ENCODE measurements at places on chromosomes 4 and X.

- peak; percentile 45 for DNase-seq
Observed at GRCh38 chrX:44253575-44253942, 89.9 kb downstream of the EFHC2 start.

DNA sequence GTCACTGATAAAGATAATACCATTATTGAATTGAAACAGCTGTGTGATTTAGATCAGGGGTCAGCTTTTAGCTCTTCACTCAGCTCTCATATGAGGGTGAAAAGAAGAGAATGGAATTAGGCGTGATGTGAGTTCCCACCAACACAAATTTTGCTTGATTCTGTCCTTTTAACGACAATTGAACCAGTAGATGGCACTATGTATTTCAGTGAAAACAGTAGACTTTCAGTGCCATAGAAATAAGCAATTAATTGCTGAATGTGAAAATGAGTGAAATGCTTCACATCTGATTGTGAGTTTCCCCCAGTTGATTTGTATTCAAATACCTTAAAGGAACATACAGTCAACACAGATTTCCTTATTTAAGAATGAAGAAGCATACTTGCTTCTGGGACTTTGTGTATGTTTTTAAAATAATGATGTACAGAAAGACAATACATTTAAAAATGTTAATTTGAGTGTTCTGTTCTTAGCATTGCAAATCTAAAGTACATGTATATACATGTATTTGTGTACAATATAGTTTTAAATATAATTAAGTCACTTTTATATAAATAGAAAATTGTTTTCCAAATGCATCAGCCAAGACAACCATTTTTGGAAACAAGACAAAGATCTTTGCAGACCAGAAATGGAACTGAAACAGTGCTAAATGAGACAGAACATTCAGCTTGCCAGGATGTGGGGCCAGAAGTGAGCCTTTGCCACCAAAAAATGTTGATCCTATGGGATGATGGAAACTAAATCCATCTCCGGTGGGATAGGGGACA, 178.8 kb downstream of the SNCA start:
- no peak for DNase-seq

DNA sequence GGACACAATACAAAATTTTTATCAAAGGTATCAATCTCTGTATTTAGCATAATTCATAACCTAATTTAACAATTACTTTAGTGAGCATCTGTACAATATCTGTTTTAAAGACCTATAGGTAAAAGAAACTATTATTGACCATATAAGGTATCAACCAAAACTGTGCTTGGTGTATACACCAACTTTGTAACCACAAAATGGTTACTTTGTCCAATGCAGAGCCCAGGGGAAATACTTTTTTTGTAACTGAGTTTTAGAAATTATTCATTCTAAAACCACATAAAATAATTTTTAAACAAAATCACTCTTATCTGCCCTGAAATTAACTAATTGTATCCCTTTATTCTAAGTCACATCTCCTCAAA, 5.0 kb downstream of the CXXC4 start:
- DNase-seq = no peak

DNA sequence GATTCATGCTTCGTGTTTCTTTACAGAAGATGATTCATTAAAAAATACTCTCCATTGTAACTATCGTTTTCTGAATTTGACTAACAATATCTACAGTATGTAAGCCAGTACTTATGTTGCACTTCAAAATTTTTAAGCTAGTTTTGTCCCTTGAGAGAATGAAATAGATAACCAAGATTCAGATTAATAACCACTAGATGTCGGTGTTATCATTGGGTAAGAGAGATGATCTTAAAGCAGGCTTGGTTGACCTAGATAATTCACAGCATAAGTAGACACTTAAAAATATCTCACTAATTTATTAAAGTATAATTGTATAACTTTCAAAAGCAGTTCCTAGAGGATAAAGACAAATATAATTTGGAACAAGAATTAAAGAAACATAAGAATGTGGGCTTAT, 430.9 kb downstream of the C4orf33 start:
- no peak for DNase-seq

GRCh38 chrX:108156934-108157466, 65.4 kb downstream of the ATG4A start:
- no peak for DNase-seq

- DNase-seq = no peak
Observed at GRCh38 chr4:152983221-152983620, 47.1 kb downstream of the FHDC1 start.

DNA sequence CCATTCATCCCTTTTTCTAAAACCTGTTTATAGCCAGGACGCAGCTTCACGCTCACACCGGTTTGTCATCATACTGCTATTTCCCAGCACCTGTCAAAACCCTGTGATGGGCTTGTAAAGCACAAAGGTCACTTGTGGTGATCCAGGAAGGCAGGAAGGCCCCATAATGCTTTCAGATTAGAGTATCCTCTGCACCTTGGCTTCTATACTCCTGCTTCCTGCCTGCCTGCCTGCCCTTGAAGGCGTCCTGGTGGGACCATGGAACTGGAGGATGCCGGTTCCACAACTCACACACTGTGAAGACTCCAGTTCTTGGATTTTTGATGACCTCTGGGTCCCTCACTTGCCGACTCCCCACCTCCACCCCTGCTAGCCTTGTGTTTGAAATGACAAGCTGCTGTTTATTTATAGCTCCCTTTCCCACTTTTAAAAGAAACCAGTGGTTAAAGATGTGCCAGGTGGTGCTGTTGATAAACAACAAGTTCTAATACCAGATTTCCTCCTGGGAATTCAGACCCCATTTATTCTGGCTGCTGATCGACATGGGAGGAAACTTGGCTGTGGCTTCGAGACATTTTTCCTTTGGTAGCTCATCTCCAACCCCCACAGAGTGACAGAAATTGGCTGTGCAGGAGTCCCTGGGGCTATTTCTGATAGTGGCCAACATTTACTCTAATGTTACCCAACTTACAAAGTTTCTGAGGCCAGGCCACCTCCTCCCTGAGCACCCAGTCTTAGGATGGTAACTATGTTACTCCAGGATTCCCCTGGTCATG, 211.5 kb downstream of the KDR start:
- no peak for DNase-seq

- no peak for DNase-seq
Observed at GRCh38 chrX:54794028-54794427, 4.0 kb downstream of the ITIH6 start.

DNA sequence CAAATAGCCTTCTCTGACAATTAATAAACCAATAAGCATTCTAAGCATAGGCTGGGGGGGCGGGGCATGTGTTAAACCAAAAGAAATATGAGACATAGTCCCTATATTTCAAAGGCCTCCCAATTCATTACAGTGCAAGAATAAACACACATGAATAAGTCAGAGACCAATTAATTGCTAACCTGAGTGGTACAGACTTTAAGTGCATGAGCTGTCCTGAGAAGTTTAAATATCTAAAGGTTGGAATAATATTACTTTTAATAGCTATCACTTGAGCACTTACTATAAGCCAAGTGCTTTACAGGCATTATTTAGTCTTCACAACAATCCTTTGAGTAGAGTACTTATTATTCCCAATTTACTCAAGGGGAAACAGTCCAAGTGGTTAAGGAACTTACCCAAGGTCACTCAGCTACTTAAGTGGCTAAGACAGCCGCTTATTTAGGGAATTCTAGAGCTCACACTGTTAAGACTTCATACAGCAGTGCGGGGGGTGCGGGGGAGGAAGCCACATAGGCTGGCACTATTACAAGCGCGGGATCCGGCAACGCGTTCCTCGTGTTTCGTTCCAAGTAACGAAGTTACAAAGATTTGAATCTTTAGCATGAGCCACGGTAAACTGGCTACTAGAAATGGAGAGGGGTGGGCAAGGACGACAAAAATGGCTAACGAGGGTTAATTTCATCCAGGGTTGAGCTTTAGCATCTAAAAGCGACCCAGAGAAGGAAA, 1.4 kb downstream of the THOC2 start:
- no peak for DNase-seq

GRCh38 chr4:169208516-169208915, 62.2 kb downstream of the SH3RF1 start:
- no peak for DNase-seq

- DNase-seq = no peak
Observed at GRCh38 chrX:15143825-15144121, 126.1 kb downstream of the ASB9 start.

DNA sequence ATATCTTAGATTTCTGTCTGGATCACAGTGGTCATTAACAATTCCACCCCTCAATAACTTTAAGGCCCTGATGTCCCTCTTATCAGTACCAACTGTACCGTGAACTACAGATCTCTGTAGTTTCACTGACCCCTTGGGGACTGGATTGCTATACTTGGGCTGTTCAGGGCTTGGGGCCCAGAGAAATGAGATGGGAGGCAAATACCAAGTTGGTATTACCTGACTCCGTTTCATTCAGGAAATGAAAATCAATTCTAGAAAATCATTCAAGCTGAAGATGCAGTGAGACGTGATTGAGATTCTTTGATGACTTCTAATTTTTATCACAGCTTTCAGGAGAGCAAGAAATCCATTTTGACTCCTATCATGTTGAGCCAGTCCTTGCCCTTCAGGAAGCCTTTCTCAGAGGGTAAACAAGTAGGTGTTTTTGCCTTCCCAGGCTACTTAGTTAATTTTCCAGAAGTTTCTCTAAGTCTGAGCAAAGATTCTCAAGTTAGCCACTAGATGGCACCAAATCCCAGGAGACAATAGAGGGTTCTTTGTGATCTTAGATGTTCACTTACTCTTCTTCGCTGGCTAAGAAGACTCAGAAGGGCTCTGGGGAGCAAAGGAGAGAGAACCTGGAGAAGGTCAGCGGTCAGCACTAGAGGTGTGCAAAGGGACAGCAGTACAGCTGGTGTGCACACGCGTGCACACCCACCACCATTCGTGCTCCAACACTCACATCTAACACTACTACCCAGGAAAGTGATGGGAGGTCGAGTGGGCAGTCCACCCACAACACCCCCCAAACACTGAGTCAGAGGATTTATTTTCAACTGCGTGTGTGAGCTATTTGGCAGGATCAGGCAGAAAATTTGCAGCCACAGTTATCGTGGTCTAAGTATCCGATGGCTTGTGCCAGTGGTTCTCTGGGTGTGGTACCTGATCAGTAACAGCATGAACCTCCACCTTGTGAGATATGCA, 7.4 kb downstream of the HNRNPH2 start:
- DNase-seq = no peak

DNA sequence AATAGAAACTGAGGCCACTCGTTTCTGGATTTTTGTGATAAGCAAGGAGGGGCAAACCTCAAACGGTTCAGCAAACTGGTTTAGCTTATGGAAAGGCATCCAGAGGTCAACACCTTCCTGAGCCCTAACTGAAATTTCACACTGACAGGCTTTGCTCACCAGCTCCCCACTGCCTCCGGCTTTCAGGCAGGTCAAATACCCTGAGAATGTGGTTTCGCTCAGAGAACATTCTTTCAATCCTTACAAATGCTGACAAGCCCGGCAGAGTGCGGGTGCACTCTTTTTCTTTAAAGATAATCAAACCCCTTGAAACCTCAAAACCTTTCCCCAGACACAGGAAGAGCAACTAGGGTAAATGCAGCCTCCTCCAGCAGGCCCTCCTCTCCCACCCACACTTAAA, 41.5 kb downstream of the CD40LG start:
- DNase-seq = no peak

DNA sequence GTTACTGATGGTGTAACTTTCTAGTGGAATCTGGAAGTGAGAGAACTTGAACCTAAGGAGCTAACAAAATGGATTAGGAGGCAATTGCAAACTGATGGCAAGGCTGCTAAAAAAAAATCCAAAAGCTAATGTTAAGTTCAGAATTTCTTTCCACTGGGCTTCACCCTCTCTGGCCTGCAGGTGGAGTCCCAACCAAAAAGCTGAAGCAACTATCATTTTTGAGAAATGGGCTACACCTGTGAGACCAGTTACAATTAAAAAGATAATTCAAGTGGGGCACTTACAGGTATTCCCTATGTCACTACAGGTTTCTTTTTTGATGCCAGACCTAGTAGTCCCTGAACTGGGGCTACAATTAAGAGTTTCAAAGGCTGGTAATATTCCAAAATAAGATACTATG, 142.1 kb upstream of the FTHL17 start:
- DNase-seq = no peak

- no peak for DNase-seq
Observed at GRCh38 chrX:44227991-44228390, 115.5 kb downstream of the EFHC2 start.

- no peak for DNase-seq
Observed at GRCh38 chr4:98166731-98167041, 23.4 kb upstream of the STPG2 start.

DNA sequence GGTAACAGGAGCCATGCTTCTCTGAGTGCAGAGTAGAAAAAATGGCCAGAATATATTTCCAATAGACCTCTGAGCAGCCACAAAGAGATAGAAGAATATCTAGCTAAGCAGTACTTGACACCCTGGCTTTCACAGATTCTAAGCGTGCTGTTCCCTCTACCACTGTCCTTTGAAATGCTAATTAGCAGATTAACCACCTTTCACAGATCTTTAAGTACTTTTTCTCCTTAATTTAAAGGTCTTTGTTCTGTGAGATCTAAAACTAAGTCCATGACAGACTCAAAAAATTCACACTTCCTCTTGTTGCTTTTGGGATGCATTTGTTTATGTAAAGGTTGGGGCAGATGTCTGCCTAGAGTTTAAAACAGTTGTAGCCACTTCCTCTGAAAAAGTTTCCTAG, 28.3 kb upstream of the MAGEC2 start:
- DNase-seq = no peak

GRCh38 chr4:57378766-57379165, 268.6 kb upstream of the IGFBP7 start:
- DNase-seq = no peak

GRCh38 chr4:185143601-185143969, 519 bp downstream of the SLC25A4 start:
- DNase-seq = peak; percentile 65

Measured in activated CD8-positive, alpha-beta memory T cell treated with anti-CD3 and anti-CD28 coated beads, Interleukin-2, amount 50 U/mL, for 48 hours (primary cell).